NCI-H187 (cell line): ENCODE measurements at places on chromosomes 1 and 21.

DNA sequence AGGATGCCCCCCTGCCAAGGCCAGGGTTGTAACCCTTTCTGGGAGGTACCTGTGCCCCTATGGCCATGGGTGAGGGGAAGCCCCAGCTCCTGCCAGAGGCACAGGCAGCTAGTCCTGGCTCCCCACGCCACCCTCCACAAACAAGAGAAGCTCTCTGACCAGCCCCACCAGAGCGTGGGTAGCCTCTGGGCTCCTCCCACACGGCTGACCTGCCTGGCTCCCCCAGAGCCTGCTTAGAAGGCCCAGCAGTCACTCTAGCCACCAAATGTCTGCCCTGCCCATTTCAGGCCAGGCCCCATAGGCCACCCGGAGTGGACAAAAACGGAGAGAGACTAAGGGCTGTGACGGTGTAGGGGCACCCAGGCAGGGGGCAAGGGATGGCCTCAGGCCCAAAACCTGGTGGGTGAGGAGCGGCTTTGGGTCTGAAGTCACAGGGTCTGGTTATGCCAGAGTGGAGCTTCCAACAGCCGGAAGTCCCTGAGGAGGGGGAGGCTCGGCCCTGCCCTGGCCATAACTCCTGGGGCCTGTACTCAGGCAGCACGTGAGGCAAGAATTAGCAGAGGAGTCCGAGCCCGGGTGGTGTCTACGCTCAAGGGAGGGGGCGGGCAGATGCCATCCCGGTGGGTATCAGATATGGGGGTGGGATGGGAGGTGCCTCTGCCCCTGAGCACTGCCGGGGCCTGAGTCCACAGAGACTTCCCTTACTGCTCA, 155.4 kb downstream of the CASZ1 start:
- DNase-seq = no peak

DNA sequence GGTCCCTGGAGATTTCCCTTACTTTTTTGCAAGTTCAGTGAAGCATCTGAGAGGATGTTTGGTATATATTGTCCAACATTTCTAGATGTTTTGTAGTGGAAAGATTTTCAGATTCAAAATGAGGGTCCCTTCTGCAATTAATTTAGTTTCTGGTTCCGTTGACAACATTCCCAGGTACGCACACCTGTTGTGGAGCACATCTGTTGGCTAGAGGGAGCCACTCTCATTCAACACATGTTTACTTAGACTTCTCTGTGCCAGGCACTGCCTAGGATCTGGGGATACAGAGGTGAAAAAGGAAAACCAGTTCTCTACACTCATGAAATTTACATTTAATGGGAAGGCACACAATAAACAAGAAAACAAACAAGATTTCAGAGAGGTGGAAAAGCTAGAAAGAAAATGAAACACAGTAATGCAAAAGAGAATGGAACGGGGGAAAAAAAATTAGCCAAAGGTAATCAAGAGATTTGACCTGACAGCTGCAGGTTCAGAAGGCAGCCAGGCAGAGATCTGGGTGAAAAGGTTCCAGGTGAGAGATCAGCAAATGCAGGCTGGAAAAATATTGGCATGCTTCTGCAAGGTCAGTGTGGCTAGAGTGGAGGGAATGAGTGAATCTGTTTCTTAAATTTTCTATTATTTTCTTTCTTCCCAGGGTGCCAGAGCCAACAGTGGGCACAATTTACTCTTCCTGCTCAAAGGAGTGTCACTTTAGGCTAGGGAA, 48.4 kb upstream of the KAZN start:
- no peak for DNase-seq

DNA sequence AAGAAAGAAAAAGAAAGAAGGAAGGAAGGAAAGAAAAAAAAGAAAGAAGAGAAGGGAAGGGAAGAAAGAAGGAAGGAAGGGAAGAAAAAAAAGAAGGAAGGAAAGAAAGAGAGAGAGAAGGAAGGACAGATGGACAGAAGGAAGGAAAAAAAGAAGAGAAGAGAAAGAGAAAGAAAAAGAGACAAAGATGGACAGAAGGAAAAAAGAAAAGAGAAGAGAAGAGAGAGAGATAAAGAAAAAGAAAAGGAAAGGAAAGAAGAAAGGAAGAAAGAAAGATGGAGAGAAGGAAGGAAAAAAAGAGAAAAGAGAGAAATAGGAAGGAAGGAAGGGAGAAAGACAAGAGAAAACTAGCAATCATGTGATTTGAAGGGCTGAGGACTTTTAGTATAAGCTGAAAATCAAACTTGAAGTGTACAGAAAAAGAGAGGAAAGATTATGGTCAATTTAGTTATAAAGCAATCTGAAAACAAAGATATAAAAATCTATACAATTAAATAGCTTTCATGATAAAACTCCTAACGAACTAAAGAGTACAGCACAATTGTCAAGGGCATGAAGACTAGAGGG, 115.3 kb downstream of the LTN1 start:
- DNase-seq = no peak

- DNase-seq = no peak
These were observed 24.3 kb downstream of the PER3 start for GRCh38 chr1:7808253-7808844.

GRCh38 chr1:11061652-11062365, 2.0 kb upstream of the SRM start:
- no peak for DNase-seq

DNA sequence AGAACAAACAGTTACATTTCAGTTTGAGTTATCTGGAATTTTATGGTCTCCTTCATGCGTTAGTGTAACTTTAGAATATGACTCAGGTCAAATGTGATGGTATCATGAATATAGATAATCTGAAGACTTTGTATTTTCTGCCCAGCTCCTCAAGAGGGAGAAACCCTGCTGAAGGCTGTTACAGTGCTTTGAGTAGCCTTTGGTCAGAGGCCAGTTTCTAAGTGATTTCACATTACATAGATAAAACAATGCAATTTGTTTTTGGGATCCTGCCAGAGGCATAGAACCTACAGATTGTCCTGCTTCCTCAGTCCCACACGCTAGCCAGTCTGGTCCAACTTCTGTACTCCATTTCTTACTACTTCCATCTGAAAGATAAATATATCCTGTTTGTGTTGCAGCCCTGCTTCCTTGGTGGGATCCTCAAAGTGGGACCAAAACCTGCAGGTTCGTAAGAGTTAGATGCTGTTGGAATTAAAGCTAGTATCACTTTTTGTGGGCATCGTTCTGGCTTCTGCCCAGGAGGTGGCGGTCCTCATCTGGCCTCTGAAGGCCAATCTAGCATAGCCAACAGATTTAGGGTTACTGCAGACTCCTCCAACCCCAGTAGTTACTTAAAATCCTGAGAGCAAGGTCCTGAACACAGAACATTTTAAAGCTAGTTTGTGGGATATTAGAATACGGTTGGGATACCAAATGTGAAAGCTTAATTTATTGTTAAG, 645.8 kb upstream of the USP24 start:
- DNase-seq = no peak

DNA sequence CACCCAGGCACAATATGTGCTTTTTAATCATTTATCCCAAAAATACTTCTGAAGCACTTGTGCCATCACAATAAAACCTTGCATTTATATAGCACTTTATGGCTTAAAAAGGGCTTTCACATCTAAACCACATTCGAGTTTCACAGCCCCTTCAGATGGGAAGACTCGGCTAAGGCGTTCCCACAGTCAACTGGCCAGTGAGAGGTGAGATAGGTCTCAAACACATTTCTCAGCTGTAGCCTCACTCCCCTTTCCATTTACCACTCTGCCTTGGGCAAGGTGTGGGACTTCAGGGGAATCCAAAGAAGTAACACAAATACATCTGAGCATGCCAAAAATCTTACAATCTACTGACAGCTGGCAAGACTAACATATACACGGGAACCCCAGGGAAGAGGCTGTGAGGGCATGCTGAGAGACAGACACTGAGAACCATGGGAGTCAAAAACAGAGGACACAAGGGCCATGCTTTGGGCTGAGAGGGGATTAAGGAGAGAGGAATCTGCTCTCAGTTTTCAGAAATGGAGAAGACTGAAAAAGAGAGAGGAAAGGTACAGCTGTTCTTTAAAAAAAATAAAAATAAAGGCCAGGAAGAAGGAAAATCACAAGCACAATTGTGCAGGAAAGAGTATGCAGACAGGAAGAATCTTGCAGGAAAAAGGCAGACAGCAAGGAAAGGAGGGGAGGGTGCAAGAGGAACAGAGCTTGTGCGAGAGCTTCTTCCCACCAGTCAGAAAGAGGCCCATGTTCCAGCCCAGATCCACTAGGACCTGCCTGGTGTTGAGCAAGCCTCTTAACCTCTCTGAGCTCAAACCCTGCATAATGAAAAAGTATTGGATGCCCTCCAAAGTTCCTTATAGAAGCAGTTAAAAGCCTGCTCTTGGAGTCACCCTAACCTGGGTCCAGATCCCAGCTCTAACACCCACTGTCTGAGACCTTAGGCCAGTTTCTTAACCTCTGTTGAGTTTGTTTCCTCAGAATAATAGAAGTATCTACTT, 73.5 kb downstream of the JAK1 start:
- no peak for DNase-seq

DNA sequence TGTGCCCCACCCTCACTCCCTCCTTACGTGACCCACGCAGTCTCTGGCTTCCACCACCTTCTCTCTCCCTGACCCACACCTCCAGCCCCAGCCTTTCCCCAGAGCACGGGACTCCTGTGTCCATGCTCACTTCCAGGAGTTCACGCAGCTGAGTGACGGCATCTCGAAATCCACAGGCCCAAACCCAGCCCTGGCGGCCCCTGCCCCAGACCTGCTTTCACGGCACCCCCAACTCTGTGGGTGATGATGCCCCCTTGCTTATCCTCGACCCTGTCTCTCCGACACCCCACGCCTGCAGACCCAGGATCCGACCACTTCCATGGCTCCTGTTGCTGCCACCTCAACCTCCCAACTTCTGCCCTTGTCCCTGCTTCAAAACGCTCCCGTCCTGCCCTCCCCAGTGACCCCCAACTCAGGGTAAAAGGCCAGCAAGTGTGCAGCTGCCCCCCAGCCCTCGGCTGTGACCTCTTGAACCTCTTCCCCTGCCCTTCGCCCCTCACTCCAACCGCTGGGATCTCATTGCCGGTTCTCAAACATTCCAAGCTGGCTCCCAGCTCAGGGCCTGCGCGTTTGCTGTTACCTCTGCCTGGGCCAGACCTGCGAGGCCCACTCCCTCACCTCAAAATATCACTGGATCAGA, 30.4 kb upstream of the LAPTM5 start:
- DNase-seq = no peak

DNA sequence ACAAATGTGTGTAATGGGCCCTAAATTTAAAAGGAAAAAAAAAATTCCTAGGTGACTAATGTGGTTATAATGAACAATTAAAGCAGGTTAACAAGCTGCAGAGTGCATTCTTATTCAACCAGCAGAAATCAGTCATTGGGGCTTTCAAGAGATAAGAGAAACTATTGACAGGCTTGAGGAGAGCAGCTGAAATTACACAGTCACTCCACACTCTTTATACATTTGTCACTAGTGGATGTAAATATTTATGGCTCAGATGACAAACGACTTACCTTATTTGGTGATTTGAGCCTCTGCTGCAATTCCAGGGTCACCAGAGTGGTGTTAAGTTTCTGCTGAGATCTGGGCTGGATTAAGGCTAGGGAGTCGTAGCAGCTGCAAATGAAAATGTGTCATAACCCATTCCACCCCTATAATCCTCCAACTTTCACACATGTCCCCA, 896.3 kb downstream of the TTLL7 start:
- DNase-seq = no peak

GRCh38 chr1:22247527-22248245, 104.8 kb upstream of the WNT4 start:
- DNase-seq = no peak

- no peak for DNase-seq
These were observed 9.2 kb downstream of the GCSAML start for GRCh38 chr1:247557926-247558674.

- no peak for DNase-seq
These were observed 661.5 kb upstream of the ZP4 start for GRCh38 chr1:238552271-238552670.

GRCh38 chr21:37005548-37006485, 685 bp upstream of the RIPPLY3 start:
- no peak for DNase-seq

DNA sequence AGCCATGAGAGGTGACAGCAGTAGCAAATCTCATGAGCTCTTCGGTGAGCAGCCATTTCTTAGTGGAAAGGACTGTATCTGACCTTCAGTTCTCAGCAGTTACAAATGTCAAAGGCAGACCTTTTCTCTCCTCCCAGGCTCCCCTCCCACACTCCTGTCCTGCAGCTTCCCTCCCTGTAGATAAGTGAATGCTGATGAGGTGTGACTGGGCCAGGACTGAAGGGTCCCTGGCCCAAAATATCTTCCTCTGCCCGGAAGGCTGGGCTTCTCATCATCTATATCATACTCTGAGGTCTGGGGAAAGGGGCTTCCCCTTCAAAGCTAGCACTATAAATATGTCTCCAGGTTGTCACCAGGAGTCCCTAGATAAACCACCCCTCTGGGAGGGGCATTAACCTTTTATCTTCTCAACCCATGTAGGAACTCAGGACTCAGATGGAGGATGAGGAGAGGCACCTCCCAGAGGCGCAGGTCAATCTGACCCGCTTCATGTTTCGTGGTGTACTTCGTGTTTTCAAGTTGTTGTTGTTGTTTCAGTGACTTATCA, 3.6 kb upstream of the ADAMTSL4 start:
- DNase-seq = no peak

DNA sequence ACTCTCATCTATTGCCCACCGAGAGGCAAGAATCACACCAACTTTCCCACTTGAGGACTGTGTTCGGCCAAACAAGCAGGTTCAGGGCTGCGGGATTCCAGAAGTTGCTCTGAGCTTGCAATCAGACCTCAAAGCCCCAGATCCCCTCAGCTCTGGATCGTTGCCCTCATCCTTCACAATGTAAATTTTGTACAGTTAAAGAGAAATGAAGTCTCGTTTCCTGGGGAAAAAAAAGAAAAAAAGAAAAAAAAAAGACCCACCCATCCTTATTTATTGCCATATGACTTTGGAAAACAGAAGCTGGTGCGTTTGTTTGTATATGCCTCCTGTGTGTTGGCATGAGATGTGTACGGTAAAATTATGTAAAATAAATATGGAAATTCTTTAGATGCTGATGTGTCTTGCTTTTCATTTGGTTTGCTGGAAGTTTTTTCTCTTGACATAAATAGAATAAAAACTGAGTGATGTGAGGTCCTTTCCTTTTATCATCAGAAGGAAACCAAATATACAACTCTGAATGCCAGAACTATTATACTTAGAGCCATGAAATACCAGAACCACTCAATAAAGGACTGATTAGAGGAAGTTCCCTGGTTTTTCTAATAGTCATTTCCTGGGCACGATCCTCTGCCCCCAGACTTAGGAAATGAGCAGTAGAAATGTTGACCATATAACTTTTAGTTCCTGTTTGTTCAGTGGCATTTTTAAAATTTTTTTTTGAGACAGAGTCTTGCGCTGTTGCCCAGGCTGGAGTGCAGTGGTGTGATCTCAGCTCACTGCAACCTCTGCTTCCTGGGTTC, 48.7 kb downstream of the LHX4 start:
- DNase-seq = no peak

- no peak for DNase-seq
These were observed 68.3 kb downstream of the CLIC6 start for GRCh38 chr21:34737115-34737514.

GRCh38 chr1:159071970-159072582, 4.5 kb downstream of the AIM2 start:
- no peak for DNase-seq

GRCh38 chr21:43876605-43877004, 11.6 kb downstream of the AGPAT3 start:
- DNase-seq = no peak
